ENCODE measurements at places on chromosomes 16 and 17.

DNA sequence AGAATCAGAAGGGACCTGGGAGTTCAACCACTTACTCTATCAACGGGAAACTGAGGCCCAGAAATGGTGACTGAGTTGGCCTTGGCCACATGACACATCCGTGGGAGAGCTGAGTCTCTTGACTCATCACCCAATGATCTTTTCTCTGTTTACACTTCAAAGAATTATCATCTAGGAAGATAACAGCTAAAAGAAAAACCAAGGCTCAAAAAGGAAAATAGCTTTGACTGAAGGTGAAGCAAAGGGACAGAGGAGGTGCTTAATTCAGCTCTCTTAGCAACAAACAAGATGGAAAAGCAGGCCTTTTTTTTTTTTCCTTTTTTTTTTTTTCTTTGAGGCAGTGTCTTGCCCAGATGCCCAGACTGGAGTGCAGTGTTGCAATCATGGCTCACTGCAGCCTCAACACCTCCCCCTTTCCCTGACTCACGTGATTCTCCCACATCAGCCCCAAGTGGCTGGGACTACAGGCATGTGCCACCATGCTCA lies 16.7 kb downstream of the ERCC4 start:
- DNase-seq: no peak

DNA sequence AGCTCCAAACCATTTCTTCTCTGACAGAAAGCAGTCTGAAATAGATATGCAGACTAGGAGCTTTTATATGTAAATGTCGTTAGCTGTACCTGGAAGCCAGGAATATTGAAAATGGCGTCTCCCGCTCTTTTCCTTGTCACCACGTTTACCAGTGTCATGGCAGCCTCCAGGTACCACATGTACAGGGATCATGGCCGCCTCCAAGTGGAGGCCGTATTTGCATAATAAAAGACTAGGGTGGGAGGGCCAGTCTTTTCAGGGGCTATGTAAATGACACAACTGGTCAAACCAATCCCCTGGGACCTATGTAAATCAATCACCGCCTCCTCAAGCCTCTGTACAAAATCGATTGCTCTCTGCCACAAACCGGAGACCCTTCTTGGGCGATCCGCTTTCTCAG lies 54.3 kb downstream of the MYOCD start:
- DNase-seq: no peak

DNA sequence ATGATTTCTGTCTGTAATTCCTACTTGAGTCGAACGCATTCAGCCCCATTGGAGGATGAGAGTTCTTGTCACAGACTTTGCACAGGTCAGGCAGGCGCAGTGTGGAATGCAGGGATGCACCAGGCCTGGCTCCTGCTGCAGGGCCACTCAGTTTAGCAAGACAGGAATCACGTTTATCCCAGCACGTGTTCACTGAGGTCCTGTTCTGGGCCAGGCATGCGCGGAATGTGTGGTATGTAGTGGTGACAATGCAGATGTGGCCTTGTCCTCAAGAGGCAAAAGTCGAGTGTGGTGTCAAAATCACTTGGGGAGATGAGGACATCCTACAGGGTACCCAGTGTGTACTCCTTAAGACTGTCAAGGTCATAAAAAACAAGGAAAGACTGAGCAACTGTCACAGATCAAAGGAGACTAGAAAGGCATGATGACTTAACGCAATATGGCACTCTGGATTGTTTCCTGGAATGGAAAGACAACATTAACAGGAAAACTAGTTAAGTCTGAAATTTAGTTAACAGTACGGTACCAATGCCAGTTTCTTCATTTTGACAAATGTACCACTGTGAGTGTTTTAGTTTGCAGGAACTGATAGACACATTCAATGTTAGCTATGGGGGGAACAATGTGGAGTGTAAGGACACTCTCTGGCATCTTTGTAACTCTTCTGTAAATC lies 121.5 kb upstream of the ADAMTS18 start:
- DNase-seq: no peak

DNA sequence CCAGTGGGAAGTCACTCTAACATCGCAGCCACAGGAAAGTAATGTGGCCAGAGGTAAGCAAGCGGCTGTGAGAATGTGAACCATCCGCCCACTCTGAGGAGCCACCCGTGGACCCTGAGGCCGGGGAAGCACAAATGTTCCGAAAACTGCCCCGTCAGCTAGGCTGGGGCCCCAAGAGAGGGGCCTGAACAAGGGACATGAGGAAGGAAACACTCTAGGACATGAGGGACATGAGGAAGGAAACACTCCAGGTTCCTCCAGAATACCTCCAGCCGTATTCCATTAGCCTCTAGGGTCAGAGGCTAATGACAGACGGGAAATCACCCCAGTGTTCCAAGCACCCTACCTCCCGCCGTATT lies 317 bp downstream of the TEFM start:
- no peak for DNase-seq

- DNase-seq: peak; percentile 41
These were observed 48.7 kb upstream of the GSE1 start for GRCh38 chr16:85564277-85565051.

GRCh38 chr16:87701505-87701921 lies 64.3 kb downstream of the KLHDC4 start:
- DNase-seq: no peak

- no peak for DNase-seq
These were observed 139.3 kb downstream of the GAS7 start for GRCh38 chr17:10058921-10059683.

DNA sequence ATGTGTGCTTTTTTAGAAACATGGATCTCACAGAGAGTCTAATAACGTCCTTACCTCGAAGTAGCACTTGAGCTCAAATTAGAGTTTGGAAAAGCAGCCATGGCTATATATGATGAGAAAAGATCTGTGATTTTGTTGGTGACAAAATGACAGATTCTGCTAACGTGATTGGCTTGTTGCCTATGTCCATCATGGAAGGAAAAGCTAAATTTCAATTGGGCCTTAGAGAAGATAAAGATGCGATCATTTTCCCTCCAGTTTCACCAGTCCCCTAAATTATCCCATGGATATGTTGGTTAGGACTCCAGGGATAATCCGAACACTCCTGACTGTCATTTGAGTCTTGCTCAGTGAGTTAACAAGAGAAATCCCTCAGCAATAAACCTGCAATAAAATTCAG lies 175.8 kb downstream of the C16orf95 start:
- DNase-seq: no peak

GRCh38 chr17:3529817-3530741 lies 27.5 kb downstream of the TRPV3 start:
- no peak for DNase-seq

DNA sequence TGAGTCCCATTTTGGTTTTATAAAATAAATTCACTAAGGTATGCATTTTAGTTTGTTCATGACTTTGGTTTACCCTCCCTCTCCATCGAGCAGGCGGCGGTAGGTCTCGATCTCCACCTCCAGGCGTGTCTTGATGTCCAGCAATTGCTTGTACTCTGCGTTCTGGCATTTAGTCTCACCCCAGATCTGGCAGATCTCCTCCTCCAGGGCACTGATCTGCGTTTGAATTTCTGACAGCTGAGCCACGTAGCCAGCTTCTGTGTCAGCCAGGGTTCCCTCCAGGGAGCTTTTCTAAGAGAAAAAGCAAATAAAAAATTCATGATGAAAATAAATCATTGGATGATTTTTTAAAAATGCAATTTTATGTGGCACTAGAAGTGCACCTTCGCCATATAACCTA lies 4.2 kb downstream of the KRT24 start:
- no peak for DNase-seq

- peak; percentile 82 for DNase-seq
These were observed 6.7 kb downstream of the HS3ST3A1 start for GRCh38 chr17:13594762-13595598.

- no peak for DNase-seq
These were observed 968 bp downstream of the RIPOR1 start for GRCh38 chr16:67529582-67530012.

DNA sequence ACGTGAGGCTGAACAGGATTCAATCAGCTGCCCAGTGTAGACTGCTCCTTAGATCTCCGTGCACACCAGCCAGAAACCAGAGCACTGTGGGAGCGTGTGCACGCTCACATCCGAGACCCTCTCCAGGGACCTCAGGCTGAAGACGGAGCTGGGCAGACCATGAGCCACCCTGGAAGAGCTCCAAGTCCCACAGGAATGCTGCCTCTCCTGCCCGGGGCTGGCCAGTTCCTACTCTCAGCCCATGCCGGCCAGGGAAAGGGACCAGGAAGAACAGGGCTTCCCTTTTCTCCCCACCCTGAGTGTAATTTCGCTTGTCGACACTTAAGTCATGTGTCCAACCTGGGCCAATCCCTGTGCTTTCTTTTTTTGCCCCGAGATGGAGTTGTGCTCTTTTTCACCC lies 6.9 kb downstream of the ALYREF start:
- no peak for DNase-seq

GRCh38 chr17:45372325-45372869 lies 55.6 kb upstream of the MAP3K14 start:
- DNase-seq: no peak

- peak; percentile 20 for DNase-seq
These were observed 18.4 kb downstream of the PLCG2 start for GRCh38 chr16:81797443-81797842.

- no peak for DNase-seq
These were observed 205.2 kb upstream of the NLRP1 start for GRCh38 chr17:5789528-5789927.

- DNase-seq: no peak
These were observed 77.5 kb downstream of the KANSL1 start for GRCh38 chr17:46115699-46116098.

DNA sequence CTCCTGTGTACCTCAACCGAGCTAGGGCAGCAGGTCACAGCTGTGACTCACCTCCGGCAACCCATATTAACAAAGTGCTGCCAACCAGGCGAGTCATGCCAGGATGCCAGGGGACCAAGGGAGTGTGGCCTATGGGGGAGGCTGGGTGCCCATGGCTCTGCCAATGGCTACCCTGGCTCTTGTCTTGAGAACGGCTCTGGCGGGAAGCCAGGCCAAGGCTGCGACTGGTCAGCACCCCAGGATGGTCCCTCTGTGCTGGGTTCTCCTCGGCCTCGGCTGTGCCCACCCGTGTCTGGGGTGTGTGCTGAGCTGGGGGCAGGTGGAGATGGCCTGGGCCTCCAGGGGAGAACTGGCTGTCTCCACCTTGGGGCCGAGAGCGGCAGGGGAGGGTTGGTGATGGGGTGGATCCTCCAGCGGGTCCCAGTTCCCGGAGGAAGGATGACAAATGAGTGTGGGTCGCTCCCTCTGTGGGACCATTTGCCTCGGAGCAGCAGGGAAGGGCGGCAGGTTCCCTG lies 75.8 kb downstream of the MRC2 start:
- DNase-seq: no peak

- DNase-seq: peak; percentile 94
These were observed at the start of gene C17orf107 for GRCh38 chr17:4899341-4900230. Gene C17orf107 (plus strand): TSS chr17:4899536. CDS start chr17:4899763, 227 bp downstream.

DNA sequence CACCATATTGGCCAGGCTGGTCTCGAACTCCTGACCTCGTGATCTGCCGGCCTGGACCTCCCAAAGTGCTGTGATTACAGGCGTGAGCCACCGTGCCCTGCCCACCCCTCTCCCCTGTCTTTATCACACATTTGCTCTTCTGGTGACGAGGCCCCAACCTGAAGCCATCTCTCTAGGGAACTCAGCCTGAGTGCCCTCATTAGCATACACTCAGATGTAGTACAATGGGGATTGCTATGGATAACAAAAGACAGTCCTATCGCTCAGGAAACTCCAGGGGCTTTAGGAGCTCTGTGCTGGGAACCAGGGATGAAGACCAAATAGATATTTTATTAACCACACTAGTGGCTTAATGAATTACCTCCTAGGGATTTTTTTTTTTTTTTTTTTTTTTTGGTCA lies 100.7 kb downstream of the MARF1 start:
- no peak for DNase-seq

- DNase-seq: peak; percentile 93
These were observed at the start of the genes INCA1 and KIF1C for GRCh38 chr17:4997302-4998026. Gene INCA1 (minus strand): TSS chr17:4997522. CDS start chr17:4994437, 3,085 bp downstream. Gene KIF1C (plus strand): TSS chr17:4997950. CDS start chr17:5000247, 2,297 bp downstream.

- no peak for DNase-seq
These were observed 131.5 kb upstream of the RCVRN start for GRCh38 chr17:10036511-10037061.

- DNase-seq: no peak
These were observed 40.8 kb upstream of the VPS4A start for GRCh38 chr16:69270395-69270794.

DNA sequence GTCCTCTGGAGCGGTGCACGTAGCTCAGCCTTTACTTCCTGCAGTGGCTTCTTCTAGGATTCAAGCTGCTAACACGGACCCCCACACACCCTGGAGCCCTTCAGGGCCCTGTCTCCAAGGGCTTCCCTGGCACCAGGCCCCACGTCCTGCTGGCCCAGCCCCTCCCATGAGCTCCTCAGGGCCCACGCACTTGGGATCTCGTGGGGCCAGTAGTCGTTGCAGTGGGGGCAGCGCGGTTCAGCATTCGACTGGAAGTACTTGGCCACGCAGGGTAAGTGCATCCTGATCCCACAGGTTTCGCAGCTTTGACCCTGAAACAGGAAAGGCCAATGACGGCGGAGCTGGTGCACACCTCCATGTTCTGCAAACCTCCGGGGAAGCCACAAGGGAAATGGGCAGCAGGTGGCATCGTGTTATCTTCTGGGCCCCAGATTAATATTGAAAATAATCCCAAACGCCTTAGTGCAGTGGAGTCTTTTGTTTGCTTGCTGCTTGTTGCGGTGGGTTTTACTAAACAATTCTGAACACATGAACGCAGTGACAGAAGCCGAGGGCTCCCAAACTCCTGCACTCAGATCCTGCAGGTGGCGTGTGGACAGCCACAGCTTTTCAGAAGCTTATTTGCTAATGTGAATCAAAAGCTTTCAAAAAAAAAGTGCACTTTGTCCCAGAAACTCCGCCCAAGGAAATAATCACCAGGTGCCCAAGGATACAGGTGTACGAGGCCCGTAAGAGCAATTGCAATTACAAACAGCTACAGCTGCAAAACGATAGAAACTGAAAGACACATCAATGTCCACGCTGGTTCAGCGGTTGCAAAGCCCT lies 22.4 kb downstream of the KDM8 start:
- no peak for DNase-seq

GRCh38 chr16:53213542-53213941 lies 158.8 kb downstream of the CHD9 start:
- no peak for DNase-seq

- no peak for DNase-seq
These were observed 3.1 kb downstream of the GAA start for GRCh38 chr17:80104321-80104955.

DNA sequence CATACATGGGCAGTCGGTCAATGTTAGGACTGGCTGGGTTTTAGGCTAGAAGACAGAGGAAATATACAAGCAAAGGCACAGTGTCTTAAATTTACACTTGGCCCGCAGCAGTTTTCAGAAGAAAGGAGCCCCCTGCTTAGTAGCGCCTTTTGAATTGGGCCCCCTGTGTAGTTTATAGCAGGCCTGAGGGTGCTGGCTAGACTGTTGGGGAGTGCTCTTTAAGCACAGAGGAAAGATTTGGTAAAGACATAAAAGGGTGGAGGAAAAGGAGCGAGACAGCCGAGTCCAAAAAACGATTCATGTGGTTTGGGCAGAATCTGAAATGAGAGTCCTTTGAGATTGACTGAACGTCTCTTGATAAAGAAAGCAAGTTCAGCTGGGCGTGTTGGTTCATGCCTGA lies 10.6 kb downstream of the RMI2 start:
- no peak for DNase-seq

GRCh38 chr17:79203016-79203415 lies 128.4 kb downstream of the ENGASE start:
- no peak for DNase-seq

- no peak for DNase-seq
These were observed 17.5 kb downstream of the GUCY2D start for GRCh38 chr17:8019665-8020650.

GRCh38 chr17:50783193-50783660 lies 15.9 kb upstream of the ANKRD40CL start:
- DNase-seq: peak; percentile 82

Measured in CD4-positive, alpha-beta T cell treated with Interleukin-12 subunit alpha and Interleukin-12 subunit beta, for 1 hour (primary cell).